Bone marrow (tissue), 2 donors: ENCODE measurements at places on chromosomes 1 and 21.

DNA sequence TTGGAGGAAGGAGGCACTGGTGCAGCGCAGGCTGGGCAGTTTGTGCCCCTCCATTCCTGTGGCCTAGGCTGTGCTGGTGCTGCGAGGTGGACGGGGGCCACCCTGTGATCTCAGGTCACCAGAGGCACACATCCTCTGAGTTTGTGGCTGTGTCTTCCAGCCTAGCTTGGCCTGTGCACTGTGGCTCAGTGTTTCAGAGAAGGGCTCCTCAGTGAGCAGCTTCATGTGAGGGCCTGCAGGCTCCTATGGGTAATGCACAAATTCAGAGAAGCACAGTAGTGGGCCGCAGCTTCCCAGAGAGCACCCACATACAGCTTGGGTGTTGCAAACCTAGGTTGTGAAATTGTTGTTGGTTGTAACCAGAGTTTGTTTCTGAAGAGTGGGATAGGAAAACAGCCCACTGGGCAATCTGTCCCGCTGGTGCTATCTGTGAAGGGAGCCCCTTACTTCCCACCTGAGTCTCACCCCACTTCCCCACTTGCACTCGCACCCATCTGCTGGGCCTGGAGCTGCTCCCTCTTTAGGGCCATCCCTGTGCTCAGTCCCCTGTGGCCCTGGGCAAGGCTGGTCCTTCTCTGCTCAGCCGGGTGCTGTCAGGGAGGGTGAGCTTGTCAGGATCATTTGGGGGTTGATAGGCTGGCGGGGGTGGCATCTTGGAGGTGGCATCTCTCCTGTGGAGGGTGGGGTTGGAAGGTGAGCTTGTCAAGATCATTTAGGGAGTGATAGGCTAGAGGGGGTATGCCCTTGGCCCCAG, 30.2 kb downstream of the SNAP47 start:
- no peak for DNase-seq

- no peak for DNase-seq
Observed at GRCh38 chr1:228082918-228083870, 686 bp downstream of the ARF1 start.

DNA sequence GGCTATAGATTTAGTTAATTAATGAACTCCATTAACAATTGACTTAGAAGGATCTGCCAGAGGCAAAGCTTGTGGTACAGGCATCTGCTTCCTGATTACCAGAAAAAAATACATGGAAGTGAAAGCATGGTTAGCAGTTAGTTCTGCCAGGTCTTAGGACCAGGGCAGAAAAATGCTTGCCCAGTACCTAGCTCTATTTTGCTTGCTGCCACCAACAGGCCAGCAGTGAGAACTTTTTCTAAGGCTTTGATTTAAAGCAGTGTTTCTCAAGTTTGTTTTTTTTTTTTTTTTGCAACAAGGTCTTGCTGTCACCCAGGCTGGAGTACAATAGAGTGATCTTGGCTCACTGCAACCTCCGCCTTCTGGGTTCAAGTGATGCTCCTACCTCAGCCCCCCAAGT, 16.4 kb upstream of the MTF1 start:
- no peak for DNase-seq

GRCh38 chr1:218616681-218617080, 271.5 kb downstream of the TGFB2 start:
- DNase-seq = no peak

- DNase-seq = no peak
Observed at GRCh38 chr1:45535988-45536766, 14.4 kb upstream of the AKR1A1 start.
